ELF-1 (cell line): ENCODE measurements at places on chromosomes 7 and 10.
A peak's percentile ranks its signal among the peaks of the same experiment; 100 is the strongest.

DNA sequence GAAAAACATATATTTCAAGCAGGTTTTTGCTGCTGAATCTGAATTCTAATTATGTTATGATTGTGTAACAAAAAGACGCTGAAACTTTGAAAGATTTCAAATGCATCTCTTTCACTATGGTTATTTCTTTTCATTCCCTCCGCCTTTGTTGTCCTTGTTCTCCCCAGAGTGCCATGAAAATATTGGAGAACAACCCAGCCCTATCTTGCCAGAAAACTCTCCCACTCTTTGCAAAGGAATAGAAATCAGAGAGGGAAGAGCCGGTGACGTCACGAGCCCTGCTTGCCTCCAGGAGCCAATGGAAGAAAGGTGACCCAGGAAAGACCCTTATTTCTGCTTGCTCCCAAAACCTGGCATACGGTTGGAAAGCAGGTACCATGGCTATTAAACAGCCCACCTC, 3.4 kb downstream of the GFRA1 start:
- DNase-seq: no peak

GRCh38 chr7:70470746-70471145, 661.2 kb upstream of the GALNT17 start:
- no peak for DNase-seq

DNA sequence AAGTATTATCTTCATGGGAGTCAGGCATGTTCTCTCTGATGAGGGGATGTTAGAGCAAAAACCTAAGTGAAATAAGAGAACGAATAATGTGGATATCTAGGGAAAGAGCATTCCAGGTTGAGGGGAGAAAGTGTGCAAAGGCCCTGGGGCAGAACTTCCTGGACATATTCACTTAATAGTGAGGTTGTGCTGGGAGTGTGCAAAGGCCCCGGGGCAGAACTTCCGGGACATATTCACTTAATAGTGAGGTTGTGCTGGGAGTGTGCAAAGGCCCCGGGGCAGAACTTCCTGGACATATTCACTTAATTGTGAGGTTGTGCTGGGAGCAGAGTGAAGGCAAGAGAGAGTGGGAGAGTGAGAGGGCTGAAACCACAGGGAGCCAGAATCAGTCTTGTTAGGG, 11.8 kb downstream of the PON1 start:
- no peak for DNase-seq

- DNase-seq: peak; percentile 68
These were observed 10.4 kb upstream of the SP8 start for GRCh38 chr7:20797042-20797461.

DNA sequence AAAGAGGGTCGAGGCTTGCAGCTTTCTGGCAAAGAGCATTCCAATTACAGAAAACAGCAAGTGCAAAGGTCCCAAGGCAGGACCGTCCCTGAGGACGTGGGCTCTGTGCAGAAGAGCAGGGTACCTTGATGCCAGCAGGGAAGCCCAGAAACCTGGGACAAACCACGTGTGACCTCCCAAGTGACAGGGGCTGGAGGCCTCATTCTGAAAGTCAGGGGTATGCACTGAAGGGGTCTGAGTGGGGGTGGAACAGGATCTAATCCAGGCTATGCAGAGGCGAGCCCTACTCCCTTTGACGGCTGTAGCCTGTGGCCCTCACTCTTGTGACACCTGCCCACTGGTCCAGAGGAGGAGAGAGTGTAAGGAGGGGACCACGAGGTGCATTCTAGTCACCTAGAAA, 22.9 kb downstream of the TMEM273 start:
- no peak for DNase-seq

- no peak for DNase-seq
These were observed 9.3 kb downstream of the FXYD4 start for GRCh38 chr10:43380610-43381222.
